ENCODE measurements at places on chromosomes 2 and 18.
A peak's percentile ranks its signal among the peaks of the same experiment; 100 is the strongest.

- DNase-seq: no peak
Observed at GRCh38 chr18:66048406-66048805, 297.6 kb downstream of the CDH7 start.

- DNase-seq: peak; percentile 82
Observed at GRCh38 chr2:20675701-20676352, 8.9 kb downstream of the GDF7 start.

- no peak for DNase-seq
Observed at GRCh38 chr2:59029058-59029457, 787.9 kb upstream of the FANCL start.

- DNase-seq: no peak
Observed at GRCh38 chr2:233466991-233467603, 99.5 kb downstream of the USP40 start.

DNA sequence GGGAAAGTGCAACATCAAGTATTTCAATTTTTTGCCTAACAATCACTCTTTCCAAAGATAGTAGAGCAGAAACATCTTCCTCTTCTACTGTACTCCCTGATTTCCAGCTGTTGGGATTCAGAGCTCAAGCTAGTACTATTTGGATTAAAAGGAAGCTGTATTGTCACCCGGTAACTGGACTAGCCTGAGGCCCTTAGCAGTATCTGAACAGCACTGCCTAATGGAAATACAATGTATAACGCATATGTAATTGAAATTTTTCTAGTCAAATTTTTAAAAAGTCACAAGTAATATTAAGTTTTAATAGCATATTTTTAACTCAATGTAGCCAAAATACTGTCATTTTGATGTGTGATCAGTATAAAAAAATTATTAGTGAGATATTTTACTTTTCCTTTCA, 86.2 kb downstream of the COX7A2L start:
- DNase-seq: no peak

GRCh38 chr2:222292149-222293134, 6.4 kb downstream of the PAX3 start:
- DNase-seq: no peak

DNA sequence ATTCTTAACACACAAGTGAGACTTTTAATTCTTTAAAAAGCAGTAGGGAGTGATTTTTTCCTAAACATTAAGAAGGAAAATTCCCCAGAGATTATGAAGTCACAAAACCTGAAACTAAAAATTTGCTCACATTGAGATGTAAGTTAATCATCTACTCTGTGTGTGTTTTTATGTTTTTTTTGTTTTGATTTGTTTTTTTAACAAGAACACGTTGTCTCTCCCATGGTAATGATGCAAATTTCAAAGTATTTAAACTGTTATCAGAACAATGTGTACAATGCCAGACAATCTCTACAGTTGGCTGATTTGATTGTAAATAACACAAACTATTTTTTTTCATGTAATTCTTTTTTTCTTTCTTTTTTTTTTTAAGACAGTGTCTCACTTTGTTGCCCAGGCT, 71.5 kb downstream of the COLEC12 start:
- DNase-seq: no peak

DNA sequence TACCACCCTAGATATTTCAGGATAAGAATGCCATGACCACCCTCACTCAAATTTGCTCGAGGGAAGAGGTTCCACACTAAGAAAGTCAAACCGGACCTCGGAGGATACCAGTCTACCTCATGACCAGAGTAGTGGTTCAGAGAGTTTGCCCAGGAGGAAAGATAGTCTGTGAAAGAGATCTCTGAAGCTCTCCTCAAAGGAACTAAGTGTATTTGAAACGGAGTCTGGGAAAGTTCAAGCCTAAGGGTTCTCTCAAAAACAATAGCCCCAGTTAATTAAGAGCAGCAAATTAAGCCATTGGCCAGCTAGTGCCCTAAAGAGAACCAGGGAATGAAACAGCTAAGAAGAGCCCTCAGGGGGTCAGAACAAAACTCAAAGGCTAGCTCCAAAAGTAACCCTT, 94.9 kb downstream of the SPHKAP start:
- DNase-seq: no peak

DNA sequence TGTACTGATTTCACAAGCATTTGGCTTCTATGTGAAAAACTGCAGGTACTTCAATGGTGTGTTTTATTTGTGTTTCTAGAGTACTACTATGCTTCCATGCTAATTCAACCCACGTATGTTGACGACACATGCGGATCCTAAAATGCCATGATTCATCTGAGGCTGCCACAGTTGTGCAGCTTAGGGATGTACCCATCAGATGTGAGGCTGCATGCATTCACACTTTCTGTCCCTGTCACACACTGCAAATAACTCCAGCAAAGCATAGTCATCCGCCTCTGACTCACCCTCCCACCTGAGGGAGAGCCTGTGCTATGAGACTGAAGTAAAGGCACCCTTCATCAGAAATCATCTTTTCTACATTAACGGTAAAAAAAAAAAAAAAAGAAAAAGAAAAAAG, 22.1 kb upstream of the SERTAD2 start:
- DNase-seq: no peak

DNA sequence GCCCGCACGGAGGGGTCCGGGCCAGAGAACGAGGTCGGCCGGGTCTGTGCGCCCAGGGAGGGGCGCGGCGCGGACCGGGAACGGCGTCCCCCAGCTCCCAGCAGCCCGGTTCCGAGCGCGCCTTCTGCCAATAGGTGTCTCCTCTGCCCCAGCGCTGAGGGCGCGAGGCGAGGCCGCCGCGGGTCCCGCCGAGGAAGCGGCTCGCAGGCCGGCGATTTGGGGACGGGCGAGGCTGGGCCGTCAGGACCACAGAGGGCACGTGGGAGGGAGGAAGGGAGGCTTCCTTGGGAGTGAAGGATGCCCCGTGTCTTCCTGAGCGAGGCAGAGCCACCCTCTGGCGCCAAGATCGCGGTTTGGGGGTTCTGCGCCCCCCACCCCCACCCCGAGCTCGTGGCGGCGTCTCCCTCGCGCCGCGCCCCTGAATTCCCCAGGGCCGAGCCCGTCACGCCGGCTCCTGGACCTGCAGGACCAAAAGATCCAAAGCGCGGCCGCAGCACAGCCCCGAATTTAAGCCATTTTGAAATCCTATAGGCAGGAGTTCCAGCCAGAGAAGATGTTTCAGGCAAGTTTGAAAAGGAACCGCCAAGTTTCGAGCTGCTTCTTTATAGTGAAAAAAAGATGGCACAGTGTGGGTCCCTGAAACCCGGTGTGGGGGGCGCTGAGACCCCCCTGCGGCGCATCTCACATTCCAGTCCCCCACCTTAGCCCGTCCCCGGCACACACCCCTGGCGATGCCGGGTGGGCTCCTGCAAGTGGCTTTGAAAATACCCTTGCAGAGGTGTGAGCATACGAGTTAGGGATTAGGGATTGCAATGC, 909 bp downstream of the NFATC1 start:
- DNase-seq: no peak

- DNase-seq: no peak
Observed at GRCh38 chr2:232458051-232458660, 2.2 kb downstream of the ALPI start.

DNA sequence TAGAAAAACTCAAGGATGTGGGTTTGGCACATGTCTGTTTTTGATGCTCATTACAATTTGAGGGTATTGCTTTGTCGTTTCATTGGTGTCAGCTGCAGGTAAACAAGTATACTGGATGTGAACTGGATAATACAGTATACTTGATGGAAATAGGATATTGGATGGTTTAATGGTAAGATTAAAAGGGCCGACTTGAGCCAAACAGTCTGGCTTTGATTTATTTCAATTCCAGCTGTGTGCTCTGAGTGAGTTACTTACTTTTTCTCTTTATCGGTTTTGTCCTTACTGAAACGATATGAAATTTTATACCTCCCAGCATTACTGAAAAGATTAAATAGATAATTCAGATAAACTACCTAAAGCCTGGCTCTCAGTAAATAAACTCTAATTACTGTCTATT, 227.6 kb downstream of the ASXL3 start:
- no peak for DNase-seq

DNA sequence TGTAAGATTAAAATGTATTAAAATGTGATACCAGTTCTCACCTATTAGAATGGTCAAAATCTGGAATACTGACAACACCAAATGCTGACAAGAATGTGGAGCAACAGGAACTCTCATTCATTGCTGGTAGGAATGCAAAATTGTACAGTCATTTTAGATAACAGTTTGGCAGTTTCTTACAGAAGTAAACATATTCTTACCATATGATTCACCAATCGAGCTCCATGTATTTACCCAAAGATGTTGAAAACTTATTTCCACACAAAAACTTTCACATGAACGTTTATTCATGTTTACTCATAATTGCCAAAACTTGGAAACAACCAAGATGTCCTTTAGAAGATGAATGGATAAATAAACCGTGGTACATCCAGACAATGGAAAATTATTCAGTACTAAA, 1193.5 kb upstream of the ACVR2A start:
- DNase-seq: no peak

GRCh38 chr18:74281011-74281979, 10.5 kb downstream of the CYB5A start:
- no peak for DNase-seq

- DNase-seq: no peak
Observed at GRCh38 chr2:231199219-231199618, 788 bp downstream of the ARMC9 start.

DNA sequence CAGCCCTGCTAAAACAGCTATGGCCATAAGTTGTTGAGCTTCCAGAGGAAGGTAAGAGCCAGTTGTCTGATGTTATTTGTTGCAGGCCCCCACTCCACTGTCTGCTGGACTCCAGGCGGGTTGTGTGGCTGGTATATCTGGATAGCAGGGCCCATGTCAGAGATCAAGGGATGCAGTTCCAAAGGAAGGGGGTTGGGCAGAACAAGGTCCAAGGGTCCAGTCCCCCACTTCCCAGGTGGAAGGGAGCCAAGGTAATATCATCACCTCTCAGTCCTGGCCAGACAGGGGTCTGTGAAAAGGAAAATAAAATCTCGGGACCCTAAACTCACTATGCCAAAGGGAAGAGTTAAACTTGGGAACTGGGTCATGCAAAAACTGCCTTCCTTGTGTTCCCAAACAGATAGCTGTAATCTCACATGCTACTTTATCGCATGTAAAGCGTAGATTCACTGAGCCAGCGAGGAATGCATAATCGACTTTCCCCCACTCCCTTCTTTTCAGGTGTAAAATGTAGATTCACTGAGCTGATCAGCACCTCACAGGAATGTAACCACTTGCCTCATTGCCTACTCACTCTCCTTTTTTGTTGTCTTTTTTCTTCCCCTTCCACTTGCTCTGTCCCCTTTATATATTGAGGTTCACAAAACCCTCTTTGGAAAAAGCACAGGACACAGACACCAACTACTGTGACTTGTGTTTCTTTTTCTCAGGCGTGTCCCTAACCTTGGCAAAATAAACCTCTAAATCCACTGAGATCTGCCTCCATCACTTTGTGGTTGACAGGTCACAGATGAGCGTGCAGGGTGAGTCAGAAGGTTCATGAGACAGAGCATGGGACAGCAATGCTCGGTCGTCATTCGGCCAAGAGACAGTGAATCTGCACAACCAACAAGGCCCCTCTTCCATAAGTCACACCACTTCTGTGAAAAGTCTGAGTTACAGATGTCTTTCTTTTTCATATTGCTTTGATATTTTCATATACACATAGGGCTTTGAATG, 255.3 kb upstream of the SIX2 start:
- no peak for DNase-seq

GRCh38 chr2:74020702-74021406, 36.1 kb downstream of the TET3 start:
- DNase-seq: no peak

- no peak for DNase-seq
Observed at GRCh38 chr2:118049140-118049815, 35.4 kb upstream of the CCDC93 start.

DNA sequence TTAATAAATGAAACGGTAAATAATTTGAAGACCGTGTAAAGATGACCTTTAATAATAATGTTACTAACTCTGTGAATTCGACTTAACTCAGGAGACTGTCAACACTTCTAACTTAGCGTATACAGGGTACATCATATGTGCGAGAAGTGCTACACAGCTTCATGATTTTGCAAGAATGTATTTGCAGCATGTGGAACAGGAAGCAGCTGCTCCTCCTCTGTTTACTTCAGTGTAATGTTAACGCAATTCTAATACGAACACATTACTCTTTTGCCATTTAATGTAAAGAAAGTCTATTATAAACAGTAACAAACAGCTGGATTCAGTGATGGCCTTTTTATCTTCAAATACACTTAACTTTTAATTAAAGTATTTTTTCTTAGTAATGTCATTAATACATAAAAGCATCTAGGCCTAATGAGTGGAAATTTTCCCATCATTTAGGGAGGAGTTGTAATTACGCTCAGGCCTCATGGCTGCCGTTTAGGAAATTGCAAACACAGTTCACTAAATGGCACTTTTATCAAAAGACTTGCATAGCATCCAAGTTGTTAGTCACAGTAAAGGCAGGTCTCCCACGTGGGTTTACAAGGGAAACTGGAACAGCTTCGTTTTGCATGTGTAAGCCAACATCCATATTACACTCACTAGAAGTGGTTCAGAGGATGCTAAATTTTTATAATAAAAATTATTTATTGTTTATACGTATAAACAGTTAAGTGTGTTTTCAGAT, 635.7 kb downstream of the FBXO15 start:
- no peak for DNase-seq

DNA sequence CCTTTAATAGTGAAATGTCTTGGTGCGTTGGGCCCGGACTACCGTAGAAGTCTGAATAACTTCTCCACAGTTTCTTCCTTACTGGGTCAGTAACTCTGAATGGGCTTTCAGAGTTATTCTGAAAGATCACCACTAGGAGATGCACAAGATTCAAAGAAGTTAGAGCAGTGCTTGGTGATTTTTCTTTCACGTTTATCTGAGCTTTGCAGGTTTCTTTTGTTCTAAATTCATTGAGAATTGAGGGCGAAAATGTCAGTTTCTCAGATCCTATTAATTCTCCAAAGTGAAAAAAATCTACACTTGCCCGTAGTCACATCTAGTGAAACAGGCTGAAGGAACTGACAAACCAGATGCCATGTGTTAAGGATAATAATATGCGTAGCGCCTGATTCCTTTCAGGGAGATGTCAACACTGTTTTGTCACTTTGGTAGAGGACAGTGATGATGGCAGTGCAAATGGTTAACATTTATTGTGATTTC, 70.1 kb downstream of the QPCT start:
- DNase-seq: peak; percentile 26

GRCh38 chr18:49008156-49008555, 57.4 kb upstream of the SMAD7 start:
- no peak for DNase-seq

GRCh38 chr2:226798422-226799210, 1.0 kb downstream of the IRS1 start:
- DNase-seq: no peak

DNA sequence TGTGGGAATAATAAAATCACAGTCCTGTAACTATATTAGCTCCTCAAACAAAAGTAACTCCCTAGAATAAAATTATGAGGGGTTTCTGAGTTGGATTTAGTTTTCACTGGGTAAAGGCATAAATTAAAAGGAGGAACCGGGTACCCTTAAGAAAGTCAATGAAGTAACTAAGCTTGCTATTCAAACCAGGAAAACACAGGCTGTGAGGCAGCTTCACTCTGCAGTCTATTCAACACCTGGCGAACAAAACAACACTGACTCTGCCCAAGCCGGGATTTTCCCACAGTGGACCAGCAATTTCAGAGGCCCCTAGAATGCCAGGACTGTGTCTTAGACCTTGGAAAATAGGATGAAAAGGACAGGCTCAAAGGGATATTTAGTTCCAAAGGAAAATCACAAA, 24.6 kb upstream of the CREB1 start:
- DNase-seq: no peak
